ENCODE measurements at places on chromosomes 4 and X. TPM values are rescaled to one million over a fixed set of nuclear protein-coding genes. Genes with fewer than 3 reads are reported as not detected.

Gene MAGED2
- 52.8 TPM for total RNA-seq

GRCh38 chrX:6071731-6072130, 156.9 kb downstream of the NLGN4X start:
- no peak overlapping the region for H3K4me3 ChIP-seq
- no peaks in the 10 kb centered on the region for H3K27me3 ChIP-seq
- H3K36me3 ChIP-seq: no peaks in the 10 kb centered on the region
- no peak for DNase-seq
- no peaks in the 10 kb centered on the region for H3K4me1 ChIP-seq

Gene TMEM271
- not detected for total RNA-seq

DNA sequence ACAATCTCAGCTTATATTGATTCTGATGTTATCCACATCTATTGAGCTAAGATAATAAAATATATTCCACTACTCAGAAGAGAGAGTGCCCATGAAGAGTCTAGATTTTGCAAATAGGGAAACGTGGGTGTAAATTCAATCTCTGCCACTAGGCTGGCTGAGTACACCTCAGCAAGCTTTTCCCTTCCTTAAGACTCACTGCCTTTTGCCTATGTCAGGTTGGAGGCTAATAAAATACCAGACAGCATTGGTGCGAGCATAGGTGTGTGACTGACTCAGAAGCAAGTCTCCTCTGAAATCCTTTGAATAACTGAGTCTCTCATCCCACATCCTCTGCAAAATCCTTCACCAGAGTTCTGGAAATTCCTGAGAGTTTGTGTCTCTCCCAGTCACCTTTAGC, 405.4 kb upstream of the CPEB2 start:
- no peaks in the 10 kb centered on the region for H3K36me3 ChIP-seq
- H3K27me3 ChIP-seq: no peaks in the 10 kb centered on the region
- DNase-seq: no peak
- H3K27ac ChIP-seq: no peak overlapping the region
- no peak overlapping the region for H3K4me3 ChIP-seq

DNA sequence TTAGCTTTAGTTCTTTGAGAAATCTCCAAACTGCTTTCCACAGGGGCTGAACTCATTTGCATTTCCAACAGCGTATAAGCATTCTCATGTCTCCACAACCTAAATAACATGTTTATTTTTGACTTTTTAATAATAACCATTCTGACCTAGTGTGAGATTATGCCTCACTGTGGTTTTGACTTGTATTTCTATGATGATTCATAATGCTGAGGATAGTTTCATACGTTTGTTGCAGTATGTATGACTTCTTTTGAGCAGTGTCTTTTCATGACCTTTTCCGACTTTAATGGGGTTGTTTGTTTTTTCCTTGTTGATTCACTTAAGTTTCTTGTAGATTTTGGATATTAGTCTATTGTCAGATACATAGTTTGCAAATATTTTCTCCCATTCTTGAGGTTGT, 1833.0 kb upstream of the PCDH10 start:
- DNase-seq: no peak
- no peak overlapping the region for H3K27ac ChIP-seq
- no peaks in the 10 kb centered on the region for H3K4me1 ChIP-seq
- no peak overlapping the region for H3K4me3 ChIP-seq
- H3K27me3 ChIP-seq: no peaks in the 10 kb centered on the region

DNA sequence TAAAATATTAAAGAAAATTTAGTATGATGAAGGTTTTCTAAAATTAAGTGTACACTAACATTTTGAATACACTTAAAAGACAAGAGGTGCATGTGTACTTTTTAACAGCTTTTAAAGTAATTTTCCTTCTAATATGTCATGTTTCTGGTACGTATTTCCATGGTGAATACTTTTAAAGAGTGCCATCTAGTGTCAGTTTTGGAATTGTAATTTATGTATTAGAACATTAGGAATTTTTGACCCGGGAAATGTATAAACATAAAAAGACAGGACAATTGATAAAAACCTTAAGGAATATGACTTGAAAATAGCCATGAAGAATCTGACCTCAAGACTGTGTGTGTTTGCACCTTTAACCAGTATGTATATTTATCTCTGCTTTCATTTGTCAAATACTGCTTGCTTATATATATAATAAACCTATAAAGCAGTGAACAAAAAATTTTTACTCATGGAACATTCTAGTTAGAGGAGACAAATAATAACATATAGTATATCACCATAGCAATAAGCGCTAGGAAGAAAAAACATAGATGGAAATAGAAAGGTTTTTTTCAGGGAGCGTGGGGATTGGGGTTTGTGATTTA, 7.2 kb downstream of the GSTCD start:
- no peak overlapping the region for H3K27ac ChIP-seq
- H3K4me3 ChIP-seq: no peak overlapping the region
- peaks cover 3% of the 10 kb centered on the region for H3K4me1 ChIP-seq
- no peaks in the 10 kb centered on the region for H3K27me3 ChIP-seq
- peaks cover 5% of the 10 kb centered on the region for H3K36me3 ChIP-seq

GRCh38 chrX:139204898-139205667, 325.5 kb upstream of the F9 start:
- no peak overlapping the region for H3K4me3 ChIP-seq
- peak; percentile 26 for DNase-seq
- H3K36me3 ChIP-seq: no peaks in the 10 kb centered on the region
- peaks cover 16% of the 10 kb centered on the region for H3K27me3 ChIP-seq
- peaks cover 2% of the 10 kb centered on the region for H3K4me1 ChIP-seq

Gene SULT1E1
- total RNA-seq: not detected

Gene MAB21L2
- total RNA-seq: not detected

Gene MND1
- total RNA-seq: 36.1 TPM

Gene TDO2
- total RNA-seq: not detected
